ENCODE measurements at places on chromosomes 4 and X.

DNA sequence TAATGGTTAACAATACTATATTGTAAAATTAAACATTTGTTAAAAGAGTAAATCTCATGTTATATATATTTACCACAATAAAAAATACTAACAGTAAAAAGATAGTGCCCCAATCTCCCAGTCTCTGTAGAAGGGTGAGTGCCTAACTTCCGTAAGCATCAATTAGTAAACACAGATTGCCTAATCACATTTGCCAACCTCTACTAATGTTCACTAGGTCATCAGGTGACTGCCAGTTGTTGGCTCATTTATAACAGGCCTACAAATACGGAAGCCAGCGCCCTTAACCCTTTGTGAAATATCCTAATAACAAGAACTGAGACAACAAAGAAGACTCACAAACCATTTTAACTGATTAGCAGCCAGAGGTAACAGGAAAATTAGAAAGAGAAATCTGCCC is 345.1 kb downstream of the INPP4B start:
- no peak for DNase-seq

DNA sequence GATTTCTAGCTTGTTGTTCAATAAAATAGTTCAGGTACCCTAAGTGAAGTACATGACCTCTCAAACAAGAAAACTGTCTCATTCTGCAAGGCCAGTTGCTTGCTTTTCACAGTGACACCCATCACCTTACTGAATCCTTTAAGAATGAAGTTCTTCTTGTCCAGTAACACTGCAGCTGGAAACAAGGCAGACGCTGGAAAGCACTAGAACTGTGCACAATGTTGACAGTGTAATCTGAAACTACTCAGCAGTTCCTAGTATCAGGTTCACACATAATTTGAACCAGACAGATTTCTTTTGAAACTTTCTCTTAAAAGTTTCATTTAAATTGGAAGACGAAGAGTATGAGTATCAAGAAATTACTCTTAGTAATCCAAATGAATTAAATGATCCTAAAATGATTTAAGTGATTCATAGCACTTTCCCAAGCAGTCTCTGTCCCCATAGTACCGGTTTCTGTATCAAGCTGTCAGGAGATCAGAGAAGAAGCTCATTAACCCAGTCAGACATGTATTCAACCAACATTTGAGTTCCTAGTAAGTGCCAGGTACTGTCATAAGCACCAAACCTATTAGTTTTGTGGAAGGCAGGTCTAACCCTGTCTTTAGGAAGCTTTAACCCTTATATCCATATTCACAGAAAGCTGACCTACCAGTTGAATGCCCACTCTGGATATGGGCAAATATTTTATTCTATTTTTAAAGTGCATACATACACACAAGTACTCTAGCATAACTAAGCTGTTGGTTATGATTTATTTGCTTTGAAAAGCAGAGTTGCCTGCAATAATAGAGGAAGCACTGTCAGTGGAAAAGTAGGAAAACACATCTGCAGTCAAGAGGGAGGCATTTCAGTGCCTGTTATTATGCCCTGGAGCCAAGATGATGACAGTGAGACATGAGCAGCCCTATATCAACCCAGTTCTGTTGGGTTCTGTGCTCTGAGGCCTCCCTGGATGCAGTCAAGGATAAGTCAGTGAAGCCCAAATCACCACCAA is 63.6 kb downstream of the PALLD start:
- no peak for DNase-seq

DNA sequence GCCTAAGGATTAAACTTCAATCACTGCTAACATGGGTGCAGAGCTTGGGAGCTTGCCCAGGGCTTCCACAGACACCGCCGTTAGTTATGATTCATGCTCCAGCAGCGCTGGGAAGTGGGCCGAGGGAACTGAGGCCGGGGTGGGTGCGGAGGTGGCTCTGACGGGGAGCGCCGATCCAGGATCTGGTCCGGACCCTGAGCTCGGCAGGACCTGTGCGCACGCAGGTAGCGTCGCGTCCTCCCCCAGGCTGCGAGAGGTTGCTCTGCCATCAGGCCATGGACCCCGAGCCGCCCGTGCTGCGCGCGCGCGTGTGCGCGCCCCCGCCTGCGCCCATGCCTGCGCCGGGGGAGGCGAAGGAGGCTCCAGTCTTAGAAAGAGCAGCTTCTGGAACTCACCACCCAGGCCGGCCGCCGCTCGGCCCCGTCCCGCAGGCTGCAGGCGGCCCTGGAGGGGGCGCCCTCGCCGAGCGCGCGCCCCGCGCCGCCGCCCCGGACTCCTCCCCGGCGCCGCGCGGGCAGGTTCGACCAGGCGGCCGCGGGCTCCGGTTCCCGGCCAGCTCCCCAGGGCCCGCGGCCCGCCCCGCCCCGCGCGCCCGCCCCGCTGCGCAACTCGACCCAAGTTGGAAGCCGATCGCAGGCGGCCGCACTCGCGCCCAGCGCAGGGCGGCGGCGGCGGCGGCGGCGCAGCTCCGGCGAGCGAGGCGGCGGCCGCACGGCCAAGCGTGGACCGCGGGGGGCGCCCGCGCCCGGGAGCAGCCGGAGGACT is 732 bp upstream of the ADRA2C start:
- DNase-seq, result no peak

GRCh38 chr4:179671609-179672008 is 2229.4 kb upstream of the AGA start:
- no peak for DNase-seq

DNA sequence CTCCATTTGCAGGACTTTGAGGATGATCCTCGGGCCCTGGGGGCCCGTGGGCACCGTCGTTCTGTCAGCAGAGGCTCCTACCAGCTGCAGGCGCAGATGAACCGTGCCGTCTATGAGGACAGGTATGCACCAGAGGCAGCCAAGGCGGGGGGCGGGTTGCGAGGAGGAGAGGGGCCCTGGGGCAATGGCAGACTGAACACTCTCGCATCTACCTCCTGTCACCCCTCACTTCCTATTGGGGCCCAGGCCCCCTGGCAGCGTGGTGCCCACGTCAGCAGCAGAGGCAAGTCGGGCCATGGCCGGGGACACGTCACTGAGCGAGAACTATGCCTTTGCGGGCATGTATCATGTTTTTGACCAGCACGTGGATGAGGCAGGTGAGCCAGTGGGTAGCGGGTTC is 2.0 kb downstream of the WDR13 start:
- no peak for DNase-seq

DNA sequence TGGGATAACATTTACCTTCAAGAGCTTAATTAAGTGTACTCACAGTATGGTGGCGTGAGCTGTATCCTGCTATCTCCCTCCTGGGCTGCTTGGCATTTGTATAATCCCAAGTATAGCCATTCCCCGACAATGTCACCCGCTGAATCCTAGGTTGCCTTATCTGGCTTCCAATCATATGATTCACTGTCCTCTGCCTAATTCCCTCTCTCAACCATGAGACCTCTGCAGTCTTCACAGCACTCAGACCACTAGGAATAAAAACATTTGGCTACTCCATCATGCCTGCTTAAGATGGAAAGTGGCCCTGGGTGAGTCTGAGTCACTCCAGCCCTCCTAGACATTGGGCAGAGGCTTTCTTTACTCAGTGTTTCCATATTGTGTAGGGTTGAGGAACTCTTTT is 28.9 kb upstream of the WDFY3 start:
- no peak for DNase-seq

- DNase-seq, result no peak
Measured at GRCh38 chr4:185865901-185866328, 53.9 kb upstream of the SORBS2 start.

- DNase-seq, result no peak
Measured at GRCh38 chr4:99653916-99654315, 3.7 kb downstream of the C4orf54 start.

- DNase-seq, result no peak
Measured at GRCh38 chr4:624705-625590, at the start of gene PDE6B. TSS of gene PDE6B (plus strand) at chr4:625573. CDS start at chr4:625627, 54 bp downstream.

GRCh38 chr4:95422436-95422835 is 126.3 kb downstream of the UNC5C start:
- DNase-seq, result no peak

DNA sequence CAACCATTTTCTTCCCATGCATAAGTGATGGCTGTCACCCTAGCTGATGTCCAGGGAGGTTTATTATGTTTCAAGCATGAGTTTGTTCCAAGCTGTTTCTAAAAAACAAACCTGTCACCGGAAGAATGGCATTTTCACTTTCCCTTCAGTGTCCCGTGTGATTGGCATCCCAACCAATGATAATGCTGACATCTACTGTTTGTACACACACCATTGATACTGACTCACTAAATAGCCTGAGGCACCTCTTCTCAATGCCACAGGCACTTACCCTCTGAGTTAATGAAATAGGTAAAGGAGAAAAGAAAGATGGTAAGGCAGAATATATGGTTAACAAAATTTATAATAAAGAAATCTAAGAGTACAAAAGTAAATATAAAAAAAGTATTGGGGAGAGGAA is 23.1 kb upstream of the VCX2 start:
- DNase-seq, result no peak

- DNase-seq, result peak; percentile 74
Measured at GRCh38 chrX:46575991-46576392, 2.4 kb downstream of the CHST7 start.

- no peak for DNase-seq
Measured at GRCh38 chr4:168598191-168598590, 101.3 kb downstream of the PALLD start.

GRCh38 chr4:1403177-1403583 is 3.1 kb downstream of the NKX1-1 start:
- DNase-seq, result no peak

DNA sequence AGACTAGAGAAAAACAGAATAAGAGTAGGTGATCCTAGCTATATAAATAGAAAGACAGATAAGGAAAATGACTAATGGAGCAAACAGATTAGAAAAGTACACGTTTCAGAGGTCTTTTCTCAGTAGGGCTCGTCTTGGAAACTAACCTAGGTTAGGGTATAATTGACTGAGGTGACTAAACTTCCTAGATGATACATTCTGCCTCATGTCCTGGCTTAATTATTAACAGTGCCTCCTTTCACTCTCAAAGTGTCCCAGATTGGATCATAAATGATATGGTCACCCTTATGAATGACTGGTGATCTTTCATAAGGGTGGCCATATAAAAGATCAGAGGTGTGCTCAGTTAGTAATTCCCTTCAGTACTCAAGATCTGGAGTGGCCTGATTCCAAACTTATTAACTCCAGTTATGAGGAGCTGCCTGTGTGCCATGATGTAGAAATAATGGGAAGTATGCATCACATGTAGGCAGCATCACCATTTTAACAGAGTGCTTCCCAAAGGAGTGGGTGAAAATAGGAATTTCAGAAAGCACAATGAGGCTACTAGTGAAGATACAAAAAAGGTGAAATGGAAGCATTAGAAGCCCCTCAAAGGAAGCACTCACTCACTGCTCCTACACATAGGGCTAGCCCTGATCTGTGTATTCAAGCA is 14.7 kb upstream of the GRIA3 start:
- DNase-seq, result no peak

DNA sequence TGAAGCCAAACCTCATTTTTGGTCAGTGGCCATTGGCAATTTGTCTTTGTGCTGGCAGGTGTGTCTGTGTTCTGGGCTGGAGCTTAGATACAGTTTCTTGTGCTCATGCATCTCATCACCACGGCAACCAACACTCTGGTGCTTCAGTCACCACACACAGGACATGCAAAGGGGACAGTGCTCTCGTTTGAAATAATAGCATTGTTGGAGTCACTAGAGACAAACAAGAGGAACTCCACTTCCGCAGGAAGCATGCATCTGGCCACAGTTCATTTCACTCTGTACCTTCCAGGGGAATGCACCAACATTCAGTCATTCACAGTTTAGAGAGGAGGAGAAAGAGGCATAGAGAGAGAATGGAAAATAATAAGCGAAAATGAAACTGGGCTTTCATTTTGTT is 267.4 kb downstream of the ANK2 start:
- no peak for DNase-seq

GRCh38 chr4:52823702-52824092 is 38.4 kb upstream of the RASL11B start:
- DNase-seq, result no peak

DNA sequence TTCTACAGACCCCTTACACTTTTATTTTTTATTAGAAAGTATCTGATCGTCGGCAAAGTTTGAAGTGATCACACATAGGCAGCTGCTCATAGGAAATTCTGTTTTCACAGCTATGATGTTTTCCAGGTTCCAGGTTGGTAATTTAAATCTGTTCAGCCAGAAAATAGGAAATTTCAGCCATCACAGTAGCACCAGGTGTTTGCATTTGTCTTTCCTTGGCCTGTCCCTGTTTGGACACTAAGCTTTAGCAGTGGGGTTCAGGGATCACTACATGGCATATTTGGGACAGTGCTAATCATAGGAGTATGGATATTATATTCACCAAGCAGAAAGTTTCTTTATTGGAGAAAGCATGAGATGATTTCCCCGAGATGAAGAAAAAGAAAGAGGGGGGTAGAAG is 92.9 kb downstream of the ANK2 start:
- DNase-seq, result no peak

DNA sequence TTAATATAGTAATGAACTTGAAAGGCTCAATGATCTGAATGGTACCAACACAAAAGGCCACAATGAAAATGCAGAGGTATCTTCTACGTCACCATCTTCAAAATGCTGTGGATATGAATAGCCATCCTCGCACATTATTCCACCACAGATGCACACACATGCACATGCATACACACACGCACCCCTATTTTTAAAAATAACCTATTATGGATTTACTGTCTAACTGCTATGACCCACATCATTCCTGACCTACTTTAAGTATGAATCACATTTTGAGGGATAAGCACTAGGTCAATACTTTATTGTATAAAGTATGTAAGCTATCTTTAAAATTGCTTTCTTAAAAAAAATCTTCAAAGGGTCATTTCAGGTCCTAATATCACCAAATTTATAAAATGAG is 24.4 kb upstream of the CORIN start:
- no peak for DNase-seq

GRCh38 chrX:112751076-112751475 is 71.3 kb upstream of the LHFPL1 start:
- no peak for DNase-seq

DNA sequence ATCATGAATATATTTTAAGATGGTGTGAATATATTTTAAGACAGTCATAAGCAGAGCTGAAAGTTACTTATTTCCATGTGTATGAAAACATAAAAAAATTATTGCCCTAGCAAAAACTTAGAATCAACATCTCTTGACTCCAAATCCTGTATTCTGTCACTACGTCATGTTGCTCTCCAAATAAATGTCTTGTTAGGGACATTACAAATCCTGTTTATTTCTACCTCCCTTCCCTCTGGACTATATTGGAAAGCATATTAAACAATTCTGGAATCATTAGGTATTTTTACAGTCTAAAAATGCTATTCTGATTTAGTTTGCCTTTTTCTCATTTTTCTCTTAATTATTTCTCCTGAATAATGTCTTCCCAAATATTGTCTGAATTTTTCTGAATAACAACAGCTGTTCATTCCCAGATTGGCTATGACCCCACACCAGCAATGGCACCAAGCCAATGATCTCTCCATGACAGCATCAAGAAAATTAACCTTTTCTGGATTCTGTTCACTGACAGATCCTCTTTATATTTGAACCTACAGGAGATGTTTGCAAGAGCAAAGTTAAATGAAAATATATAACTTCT is 523.1 kb downstream of the IQCM start:
- DNase-seq, result no peak

DNA sequence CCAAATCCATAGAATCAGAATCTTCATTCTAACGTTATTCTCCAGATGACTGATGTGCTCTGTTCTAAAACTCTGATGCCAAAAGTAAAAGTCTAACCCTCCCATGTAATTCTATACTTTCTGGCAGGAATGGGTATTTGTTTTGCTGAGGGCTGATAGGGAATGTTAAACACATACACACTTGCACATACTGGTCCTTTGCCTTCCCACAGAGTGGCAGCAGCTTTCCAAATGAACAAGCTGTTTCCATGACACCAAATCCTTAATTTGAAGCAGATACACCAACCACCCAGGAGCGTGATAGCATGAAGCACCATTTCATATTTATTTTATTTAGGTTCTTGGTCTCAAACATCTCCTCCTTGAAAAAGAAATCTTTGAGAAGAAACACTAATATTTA is 155.5 kb upstream of the PRDX4 start:
- no peak for DNase-seq

Data from CMK (cell line).